ENCODE measurements at places on chromosomes 5 and 9.

GRCh38 chr9:9747787-9748186 lies 865.0 kb downstream of the PTPRD start:
- DNase-seq, result no peak

GRCh38 chr5:154309805-154310204 lies 119.3 kb downstream of the GALNT10 start:
- DNase-seq, result no peak

DNA sequence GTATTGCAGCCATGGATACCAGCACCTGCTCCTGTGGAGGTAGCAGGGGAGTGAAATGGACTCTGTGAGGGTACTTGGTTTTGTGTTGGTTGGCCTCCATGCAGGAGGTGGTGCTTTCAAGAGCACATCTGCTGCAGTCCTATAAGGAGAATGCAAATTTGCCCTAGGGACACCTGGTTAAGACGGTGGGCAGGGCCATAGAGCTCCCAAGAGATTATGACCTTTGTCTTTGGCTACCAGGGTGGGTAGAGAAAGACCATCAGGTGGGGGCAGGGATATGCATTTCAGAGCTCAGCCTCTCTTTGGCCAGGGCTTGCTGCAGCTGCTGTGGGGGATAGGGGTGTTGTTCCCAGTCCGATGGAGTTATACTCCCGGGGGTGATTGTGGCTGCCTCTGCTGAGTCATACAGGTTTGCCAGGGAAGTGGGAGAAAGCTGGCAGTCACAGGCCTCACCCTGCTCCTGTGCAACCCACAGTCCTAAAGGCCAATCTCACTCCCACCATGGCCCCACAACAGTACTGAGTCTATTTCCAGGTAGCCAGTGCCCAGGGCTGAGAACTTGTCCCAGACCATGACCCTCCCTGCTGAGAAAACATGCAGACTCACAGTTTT lies 14.0 kb upstream of the PDLIM4 start:
- no peak for DNase-seq

DNA sequence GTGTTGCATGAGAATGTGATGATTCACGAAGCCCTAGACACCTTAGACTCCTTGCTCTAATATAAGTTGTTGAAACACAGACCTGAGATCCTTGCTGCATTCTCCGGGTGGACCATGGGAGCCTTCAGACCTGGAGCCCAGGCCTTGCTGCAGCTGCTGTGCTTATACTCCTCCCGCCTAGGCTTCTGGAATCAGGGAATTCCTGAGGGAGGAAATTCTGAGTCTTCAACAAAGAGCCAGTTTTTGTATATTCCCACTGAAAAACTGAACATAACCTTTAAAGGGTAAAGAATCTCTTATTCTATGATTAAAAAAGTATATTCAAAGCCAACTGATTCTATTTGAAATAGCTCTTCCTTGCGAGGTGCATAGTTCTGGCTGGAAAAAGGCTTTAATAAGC lies 245.1 kb upstream of the ELAVL2 start:
- DNase-seq, result no peak

DNA sequence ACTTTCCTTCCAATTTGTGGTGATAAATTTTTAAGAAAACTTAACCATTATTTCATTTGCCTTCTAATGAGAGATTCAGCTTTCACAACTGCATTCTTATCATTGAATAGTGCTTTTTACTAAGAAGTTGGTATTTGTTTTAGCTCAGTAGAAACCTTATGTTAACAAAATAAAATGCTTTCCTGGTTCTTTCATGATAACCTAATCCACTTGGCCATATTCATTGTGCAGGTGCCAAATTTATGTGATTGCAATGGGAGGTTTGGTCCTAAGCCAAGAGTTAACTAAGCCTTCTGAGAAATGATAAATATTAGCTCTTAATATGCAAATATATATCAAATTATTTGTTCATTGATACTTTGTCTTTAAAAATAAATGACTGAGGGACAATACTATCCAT lies 141.1 kb upstream of the TLE4 start:
- no peak for DNase-seq

DNA sequence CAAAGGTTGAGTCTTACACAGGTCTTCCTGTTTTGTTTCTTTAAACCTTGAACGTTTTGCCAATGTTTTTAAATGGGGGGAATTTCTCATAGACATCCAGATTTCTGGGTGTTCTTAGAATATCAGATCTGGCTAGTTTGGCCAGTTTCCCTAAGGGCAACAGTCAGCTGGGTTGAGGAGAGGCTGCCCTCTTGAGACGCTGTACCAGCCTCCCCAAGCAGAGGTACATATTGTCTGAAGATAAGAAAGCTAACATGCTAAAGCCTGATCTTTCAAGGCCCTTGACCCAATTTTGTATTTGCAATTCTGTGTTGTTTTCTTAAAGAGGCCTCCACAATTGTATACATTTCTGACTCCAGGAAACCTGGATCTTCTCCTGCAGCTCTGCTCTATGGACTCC lies 21.9 kb upstream of the SH3GL2 start:
- DNase-seq, result no peak

DNA sequence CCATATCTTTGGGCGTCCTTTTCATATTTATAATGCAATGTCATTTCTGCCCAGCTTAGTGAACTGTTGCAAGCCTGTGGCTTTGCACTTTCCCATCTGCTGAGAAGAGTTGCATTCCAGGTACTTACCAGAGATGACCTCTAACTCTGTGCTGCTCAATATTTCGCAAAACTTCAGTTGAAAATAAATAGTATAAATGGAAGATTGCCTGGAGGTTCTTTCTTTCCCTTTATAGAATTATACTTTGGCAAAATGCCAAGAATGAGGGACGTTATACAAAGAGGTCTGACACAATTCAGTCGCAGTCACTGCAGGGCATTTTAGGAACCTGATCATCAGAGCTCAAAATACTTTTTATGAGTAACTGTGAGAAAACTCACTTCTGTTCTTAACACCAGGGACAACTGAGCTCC lies 18.9 kb upstream of the VLDLR start:
- no peak for DNase-seq

DNA sequence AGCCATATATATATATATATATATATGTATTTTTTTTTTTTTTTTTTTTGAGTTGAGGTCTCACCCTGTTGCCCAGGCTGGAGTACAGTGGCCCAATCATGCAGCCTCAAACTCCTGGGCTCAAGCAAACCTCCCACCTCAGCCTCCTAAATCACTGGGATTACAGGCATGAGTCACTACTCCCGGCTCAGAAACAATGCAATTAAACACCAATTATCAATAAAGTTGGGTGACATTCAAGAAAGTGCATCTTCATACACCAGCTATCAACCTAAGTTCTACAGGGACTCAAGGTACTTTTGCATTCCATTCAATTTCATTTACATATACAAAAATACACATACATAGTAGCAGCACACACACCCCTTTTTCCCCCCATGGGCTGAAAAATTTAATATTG lies 7.6 kb downstream of the FAM13B start:
- DNase-seq, result no peak

- no peak for DNase-seq
These were observed 113.2 kb upstream of the SNX2 start for GRCh38 chr5:122661496-122662180.

- no peak for DNase-seq
These were observed 195.4 kb upstream of the MSX2 start for GRCh38 chr5:174528821-174529544.

DNA sequence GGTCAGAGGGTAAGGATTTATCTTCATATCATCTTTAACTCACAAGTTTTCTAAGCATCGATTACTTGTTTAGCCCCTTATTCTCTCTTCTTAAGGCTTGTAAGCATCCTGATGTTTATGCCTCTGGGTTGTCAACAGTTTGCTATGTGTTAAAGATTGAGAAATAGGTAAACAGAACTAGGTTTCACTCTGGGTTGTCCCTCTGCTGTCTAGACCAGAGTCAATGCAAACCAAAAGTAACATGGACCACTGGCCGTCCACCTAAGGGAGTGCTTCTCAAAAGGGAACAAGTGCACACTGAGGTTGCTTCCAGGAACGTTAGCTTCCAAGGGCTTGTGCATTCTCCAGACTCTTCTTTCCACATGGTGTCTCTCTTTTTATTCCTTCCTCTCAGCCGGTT lies 39.9 kb upstream of the HAPLN1 start:
- no peak for DNase-seq

DNA sequence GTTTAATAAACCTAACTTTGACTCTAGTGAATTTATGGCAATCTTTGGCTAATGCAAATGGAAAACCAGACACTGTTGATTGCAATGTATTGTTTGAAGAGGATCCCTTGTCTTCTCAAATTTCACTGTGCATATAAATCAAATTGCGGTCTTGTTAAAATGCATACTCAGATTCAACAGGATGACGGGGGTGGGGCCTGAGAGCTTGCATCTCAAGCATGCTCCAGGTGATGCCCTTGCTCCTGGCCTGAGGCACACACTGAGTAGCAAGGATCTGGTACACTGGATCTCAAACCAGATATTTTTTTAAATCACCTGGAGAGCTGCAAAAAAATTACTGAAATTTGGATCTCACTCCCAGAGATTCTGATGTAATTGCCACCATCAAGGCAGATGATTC lies 463.7 kb downstream of the DNAH5 start:
- no peak for DNase-seq

- DNase-seq, result no peak
These were observed 61.6 kb downstream of the ENTREP1 start for GRCh38 chr9:69386651-69387050.

DNA sequence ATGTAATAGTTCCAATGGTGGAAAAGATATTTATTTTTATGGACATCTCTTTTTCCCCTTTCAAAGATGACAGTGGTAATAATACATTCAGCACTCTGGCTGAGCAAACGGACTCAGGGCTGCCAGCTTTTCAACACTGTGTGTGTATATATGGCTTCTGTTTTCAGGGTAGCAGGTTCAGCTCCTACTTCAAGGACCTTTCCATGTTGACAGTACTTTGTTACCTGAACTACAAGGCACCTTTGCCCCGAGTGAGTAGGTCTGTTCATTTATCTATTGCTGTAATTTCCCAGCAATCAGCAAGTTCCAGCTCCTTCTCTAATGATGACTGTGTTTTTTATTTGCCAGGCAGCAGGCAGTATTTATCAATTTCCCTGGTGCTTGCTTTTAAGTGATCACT lies 387.4 kb upstream of the KIF2A start:
- DNase-seq, result no peak

DNA sequence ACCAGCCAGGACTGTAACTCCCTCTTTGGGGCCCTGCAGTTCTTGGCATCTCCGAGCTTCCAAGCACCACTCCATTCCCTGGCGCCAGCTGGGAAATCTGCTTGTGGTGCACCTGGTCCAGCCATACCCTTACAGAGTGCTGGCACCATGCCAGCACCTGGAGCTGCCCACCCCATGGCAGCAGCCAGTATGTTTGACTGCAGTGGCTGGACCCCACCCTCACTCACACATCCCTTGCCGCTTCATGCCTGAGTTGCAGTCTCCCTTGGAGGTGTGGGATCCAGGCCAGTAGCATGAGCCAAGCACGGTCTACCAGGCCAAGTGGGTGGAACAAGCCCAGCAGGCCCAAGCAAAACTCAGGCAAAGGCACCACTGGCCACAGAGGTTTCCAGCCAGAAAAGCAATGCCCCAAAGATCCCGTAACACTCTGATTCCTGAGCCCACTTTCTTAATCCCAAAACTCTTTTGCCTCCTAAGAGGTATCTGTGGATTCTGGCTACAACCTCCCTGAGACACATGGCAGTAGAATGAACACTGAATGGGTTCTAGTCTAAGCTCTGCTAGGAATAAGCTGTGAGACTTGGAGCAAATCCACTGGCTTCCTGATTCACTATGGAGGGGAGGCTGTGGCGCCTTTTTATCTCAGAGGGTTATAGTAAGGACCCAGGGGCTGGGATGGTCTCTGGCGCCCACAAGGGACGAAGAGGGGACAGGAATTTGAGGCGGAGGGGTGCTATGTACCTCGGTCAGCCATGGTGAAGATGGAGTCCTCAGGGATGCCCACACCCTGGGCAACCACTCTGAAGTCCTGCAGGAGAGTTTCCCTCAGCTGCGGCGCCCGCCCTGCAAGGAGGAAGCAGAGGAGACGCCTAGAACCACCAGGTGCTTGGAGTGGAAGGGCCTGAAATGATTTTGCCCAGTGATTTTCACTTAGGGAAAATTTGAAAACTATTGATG lies 5.6 kb downstream of the AMBP start:
- DNase-seq, result no peak

DNA sequence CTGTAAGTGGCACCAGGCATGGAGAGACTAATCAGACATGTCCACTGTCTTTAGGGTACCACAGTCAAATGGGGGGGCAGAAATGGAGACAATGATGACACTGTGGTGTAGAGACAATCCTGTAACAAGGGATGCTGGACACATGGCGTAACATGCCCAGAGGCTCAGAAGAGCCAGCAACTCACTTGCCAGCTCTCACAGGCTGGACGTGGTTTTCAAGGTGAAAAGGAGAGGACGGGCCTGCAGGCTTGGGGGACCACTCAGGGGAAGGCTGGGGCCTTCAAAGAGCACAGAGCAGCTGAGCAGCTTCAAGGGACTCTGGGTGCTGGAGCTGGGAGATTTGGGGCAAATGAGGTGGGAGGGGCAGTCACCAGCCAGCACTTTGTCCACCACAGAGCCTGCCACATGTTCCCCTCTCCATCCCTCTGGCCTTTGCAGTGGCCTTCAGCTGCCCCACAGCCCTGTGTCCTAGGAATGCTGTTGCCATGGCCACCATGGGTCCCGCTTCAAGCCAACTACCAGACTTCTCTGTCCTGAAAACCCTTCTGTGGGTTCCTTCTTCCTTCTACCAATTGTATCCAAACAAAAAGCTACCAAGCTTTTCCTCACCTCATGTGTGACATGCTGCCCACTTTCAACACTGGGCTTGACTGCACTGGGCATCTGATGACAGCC lies 140.4 kb downstream of the GABBR2 start:
- no peak for DNase-seq

DNA sequence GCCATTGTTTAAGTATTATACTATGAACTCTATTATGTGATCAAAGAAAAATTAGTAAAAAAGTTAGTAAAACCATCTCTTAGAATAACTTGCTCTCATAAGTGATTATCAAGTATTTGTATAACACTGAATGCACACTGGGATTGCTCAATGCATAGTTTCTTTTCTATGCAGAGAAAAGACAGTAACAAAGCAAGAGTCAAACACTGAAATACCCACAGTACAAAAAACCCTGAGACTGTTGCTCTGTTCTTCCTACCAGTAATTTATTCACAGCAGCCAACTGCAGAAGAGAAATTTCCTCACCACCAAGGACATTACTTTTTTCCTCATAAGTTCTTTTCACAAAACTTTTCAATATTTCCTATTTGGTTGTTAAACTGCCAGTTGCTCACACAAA lies 634.4 kb downstream of the DTWD2 start:
- no peak for DNase-seq

- no peak for DNase-seq
These were observed 206.3 kb downstream of the EFNA5 start for GRCh38 chr5:107464416-107464815.

- no peak for DNase-seq
These were observed 1397.5 kb upstream of the CDH6 start for GRCh38 chr5:29796013-29796412.

- DNase-seq, result no peak
These were observed 92.6 kb upstream of the IRX4 start for GRCh38 chr5:1975406-1975715.

- DNase-seq, result no peak
These were observed 5.6 kb upstream of the CAMK2A start for GRCh38 chr5:150295172-150295634.

Measured in HS-27A (cell line).